ENCODE measurements at places on chromosomes 2 and 18.

DNA sequence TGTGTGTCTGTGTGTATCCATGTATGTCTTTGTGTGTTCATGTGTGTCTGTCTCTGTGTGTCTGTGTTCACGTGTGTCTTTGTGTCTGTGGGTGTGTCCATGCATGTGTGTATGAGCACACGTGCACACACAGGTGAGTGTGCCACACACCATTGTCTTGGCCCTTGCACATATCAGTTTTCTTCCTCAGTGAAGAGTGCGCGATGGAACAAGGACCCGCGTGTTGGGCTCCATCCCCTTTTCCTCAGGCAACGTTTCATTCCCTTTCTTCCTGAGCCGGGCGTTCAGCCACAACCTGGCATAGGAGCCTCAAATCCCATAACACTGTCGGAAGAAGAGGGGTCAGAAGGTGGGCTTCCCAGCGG lies 74.3 kb downstream of the PTGR3 start:
- DNase-seq, result no peak

GRCh38 chr2:2561346-2562095 lies 230.4 kb upstream of the MYT1L start:
- DNase-seq, result no peak

GRCh38 chr2:23399674-23400261 lies 14.8 kb downstream of the KLHL29 start:
- DNase-seq, result no peak

- DNase-seq, result no peak
Measured at GRCh38 chr2:136408795-136409194, 290.8 kb upstream of the CXCR4 start.

GRCh38 chr2:181393472-181393871 lies 63.7 kb upstream of the ITGA4 start:
- no peak for DNase-seq

GRCh38 chr2:109057686-109058085 lies 68.7 kb upstream of the EDAR start:
- DNase-seq, result no peak

DNA sequence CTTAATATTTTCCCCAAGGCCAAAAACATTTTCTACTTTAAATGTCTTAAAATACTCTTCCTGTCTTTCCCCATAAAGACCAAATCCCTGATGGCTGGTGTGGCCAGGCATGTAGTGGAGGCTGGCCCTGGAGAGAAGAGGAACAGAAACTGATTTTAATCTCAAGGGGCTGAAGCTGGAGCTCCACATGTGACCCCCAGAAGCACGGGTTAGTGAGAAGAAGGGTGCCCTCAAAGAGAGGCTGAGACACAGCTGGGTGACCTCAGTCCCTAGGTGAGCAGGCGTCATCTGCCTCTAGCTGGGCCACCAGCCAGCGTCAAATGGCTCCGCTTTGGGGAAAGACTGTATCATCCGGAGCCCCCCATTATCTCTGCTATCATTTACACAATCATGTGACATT lies 19.3 kb upstream of the TMEM18 start:
- no peak for DNase-seq

DNA sequence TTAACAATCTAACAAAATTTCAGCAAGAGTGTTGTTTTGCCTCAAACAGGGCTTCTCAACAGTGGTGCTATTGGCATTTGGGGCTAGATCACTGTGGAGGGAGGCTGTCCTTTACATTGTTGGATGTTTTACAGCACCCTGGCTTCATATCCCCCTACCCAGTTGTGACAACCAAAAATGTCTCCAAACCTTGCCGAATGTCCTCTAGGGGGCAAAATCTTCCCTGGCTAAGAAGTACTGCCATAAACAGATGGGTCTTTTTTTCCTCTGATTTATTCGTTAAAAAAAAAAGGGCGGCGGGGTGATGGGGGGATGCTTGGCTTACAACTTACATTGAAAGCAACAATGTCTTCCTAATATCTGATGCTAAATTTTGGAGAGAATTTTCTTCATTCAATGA lies 207.6 kb upstream of the CCDC150 start:
- no peak for DNase-seq

GRCh38 chr2:163711258-163711657 lies 24.6 kb downstream of the FIGN start:
- DNase-seq, result no peak

- DNase-seq, result no peak
Measured at GRCh38 chr2:132824716-132825115, 154.7 kb upstream of the LYPD1 start.

DNA sequence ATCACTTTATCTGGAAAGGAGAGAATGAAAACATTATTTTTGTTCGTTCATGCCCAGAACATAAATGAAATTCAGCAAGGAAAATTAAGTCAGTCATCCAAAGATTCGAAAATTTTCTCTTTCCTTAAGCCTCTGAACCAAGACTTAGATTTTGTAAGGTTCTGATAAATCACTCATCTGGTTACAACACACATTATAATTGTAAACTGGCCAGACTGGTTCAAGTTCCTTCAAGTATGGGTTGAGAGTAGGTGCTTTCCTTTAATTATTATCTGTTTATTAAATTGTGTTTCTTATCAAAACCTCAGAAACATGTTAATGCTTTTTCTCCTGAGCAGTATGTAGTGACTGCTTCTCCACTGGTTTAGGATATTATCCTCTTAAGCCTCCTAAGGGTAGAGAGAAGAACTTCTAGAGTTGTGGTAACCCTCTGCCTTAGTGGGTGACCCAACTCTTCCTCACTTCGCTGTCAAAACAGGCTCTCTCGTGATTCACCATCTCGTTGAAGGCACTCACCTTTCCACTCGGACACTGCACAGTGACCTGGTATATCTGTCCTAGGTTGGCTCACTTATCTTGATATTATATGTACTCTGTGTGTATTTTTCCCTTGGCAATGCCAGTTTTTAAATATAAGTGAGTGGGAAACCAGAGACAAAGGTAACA lies 325.9 kb downstream of the PAX3 start:
- no peak for DNase-seq

GRCh38 chr2:236505041-236505440 lies 64.6 kb upstream of the ACKR3 start:
- no peak for DNase-seq

DNA sequence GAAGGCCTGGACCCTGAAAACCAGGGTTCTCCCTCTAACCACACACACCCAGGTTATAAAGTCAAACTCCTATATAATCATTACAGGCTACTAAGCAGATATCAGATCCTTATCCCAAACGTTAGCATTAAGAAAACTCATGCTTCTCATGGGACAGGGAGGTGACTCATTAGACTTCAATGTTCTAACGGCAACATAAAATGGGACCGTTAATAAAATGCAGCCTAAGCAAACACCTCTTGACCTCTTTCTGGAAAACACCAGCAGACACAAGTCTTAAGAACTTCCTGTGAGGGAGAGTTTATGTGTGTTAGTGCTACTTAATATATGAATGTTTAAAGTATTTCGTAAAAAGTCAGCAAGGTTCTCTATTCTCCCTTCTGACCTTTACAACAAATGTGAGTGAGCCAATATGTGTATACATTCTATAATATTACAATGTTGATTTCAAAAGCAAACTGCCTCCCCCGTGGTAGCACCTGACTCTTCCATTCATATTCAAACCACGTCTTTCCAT lies 31.7 kb downstream of the LPIN2 start:
- no peak for DNase-seq

DNA sequence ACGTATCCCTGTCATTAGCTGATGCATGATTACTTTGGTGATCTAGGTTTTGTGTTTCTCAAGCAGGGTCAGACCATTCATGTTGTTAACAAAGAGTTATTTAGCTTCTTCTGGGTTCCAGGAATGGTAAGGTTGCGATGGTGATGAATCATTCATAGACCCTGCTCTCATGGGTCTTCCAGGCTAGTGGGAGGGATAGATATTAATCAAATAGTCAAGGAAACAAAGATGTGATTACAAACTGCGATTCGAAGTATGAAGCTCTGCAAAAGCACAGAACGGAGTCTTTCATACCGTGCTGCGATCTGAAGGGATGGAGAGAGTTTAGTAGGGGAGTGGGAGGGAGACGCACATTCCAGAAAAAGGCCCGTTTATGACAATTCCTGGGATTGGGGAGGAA lies 42.1 kb downstream of the CAVIN2 start:
- DNase-seq, result no peak

GRCh38 chr2:216294305-216294704 lies 78.0 kb downstream of the MARCHF4 start:
- DNase-seq, result no peak

DNA sequence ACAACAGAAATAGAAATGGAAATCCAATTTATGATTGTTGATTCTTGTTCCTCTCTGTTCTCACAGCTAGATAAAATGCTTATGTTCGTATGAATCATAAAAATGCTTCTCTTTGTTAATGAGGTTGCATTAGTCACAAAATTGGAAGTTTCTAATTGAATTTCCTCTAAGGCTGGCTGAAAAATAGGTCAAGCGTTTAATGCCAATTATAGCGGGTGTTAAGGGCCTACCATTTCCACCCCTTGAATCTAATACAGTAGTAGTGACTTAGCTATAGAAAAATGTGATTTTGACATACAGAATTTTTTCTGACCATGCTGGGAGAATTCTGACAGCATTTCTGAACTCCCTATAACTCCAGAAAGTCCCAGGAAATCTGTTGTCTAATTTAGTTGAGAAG lies 107.1 kb downstream of the TTN start:
- DNase-seq, result no peak

DNA sequence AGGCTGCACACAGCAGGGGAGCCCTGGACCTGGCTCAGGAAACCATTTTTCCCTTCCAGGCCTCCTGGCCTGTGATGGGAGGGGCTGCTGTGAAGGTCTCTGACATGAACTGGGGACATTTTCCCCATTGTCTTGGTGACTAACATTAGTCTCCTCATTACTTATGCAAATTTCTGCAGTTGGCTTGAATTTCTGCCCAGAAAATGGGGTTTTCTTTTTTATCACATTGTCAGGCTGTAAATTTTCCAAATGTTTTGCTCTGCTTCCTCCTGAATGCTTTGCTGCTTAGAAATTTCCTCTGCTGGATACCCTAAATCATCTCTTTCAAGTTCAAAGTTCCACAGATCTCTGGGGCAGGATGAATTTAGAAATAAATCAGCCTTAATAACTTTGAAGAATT lies 78.2 kb downstream of the EHBP1 start:
- no peak for DNase-seq

- DNase-seq, result no peak
Measured at GRCh38 chr18:13254971-13255927, 36.7 kb downstream of the LDLRAD4 start.

GRCh38 chr18:62634458-62634857 lies 80.9 kb upstream of the PHLPP1 start:
- DNase-seq, result no peak

GRCh38 chr2:64085936-64086335 lies 58.3 kb downstream of the PELI1 start:
- no peak for DNase-seq

DNA sequence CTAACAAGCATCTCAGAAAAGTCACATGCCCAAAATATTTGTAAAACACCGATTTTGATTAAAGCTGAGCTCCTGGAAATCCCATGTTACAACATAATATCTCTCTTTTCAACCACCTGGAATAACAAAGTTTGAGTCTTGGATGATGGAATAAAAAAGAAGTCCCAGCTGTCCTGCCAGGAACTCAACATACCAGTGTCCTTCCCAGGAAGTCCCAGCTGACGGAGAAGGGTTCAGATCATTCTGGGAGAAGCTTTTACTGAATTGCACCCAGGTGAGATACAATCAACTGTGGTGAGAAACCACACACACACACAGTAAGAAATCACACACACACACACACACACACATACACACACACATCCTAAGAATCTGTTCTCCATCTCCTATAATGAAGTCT lies 413.1 kb upstream of the PKDCC start:
- no peak for DNase-seq

GRCh38 chr18:79924814-79925731 lies 26.4 kb downstream of the SLC66A2 start:
- no peak for DNase-seq

DNA sequence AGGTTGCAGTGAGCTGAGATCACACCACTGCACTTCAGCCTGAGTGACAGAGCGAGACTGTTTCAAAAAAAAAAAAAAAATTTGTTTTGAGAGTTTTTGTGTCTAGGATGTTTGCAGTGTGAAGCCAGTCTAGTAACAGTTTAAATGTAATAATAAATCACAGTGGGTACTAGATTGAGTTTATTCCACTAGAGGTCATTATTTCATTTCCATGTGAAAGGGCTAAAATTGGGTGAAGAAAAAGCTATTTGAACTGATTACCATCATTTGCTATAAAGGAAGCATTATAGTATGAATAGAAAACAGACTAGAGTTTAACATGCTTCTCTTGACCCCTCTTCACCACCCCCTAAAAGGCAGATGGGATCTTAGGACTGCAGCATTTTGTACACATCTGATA lies 20.3 kb downstream of the SNRPD1 start:
- DNase-seq, result no peak

GRCh38 chr2:98335271-98335670 lies 11.0 kb upstream of the CNGA3 start:
- DNase-seq, result no peak

DNA sequence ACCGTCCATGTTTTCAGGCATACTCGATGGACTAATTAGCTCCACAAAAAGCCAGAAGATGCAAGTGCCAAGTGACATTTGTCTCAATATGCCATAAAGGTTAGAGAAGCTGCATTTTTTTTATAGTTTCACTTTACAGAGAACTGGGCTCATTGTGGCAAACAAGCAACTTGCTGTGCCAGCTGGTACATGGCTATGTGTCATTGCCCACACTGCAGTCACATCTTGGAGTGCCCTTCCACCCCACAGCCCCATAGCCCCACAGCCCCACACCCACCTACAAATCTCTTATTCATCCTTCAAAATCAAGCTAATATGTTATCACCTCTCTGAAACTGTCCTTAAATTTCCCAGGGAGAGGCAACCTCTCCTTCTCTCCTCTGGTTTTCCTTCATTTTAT lies 451.9 kb downstream of the ARHGAP15 start:
- DNase-seq, result no peak

- no peak for DNase-seq
Measured at GRCh38 chr2:174606336-174606735, 8.7 kb upstream of the WIPF1 start.

DNA sequence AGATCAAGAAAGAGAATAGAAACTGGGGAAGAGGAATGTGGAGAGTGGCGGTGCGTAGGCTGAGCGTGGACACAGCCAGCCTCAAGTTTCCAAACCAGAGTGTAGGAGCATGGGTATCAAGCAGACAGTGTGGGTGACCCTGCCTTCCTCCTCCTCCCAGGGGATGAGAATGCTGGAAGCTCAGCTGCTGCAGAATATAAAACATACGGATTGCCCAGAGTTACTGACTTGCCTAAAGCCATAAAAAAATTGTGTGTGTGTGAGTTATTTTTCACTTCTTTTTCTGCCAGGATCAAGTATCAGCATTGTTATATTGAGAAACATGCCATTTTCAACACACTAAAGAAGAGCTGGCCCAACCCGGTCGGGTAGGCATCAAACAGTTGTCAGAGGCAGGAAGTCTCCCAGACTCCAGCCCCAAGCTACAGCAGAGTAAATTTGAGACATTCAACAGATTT lies 333.3 kb upstream of the ACVR2A start:
- DNase-seq, result peak; percentile 50
